ENCODE measurements at places on chromosomes 3 and 15. TPM values are rescaled to one million over a fixed set of nuclear protein-coding genes. Genes with fewer than 3 reads are reported as not detected.

- DNase-seq = no peak
These were observed 91.1 kb downstream of the USP13 start for GRCh38 chr3:179743913-179744312.

The SCAANT1 gene
- total RNA-seq = not detected

GRCh38 chr15:70140543-70141375 lies 43.0 kb upstream of the TLE3 start:
- DNase-seq = no peak

- no peak for DNase-seq
These were observed 10.3 kb downstream of the EID1 start for GRCh38 chr15:48888191-48888590.

The ADAMTS7 gene
- 32.1 TPM for total RNA-seq

- DNase-seq = no peak
These were observed 70.1 kb downstream of the HERC1 start for GRCh38 chr15:63763476-63764123.

The PAK6 gene
- 10.1 TPM for total RNA-seq

- no peak for DNase-seq
These were observed 9.7 kb upstream of the SHF start for GRCh38 chr15:45197512-45197911.

- no peak for DNase-seq
These were observed 60.8 kb downstream of the SNRK start for GRCh38 chr3:43346978-43347749.

The ACAN gene
- not detected for total RNA-seq

The MKRN2 gene
- total RNA-seq = 31.0 TPM

DNA sequence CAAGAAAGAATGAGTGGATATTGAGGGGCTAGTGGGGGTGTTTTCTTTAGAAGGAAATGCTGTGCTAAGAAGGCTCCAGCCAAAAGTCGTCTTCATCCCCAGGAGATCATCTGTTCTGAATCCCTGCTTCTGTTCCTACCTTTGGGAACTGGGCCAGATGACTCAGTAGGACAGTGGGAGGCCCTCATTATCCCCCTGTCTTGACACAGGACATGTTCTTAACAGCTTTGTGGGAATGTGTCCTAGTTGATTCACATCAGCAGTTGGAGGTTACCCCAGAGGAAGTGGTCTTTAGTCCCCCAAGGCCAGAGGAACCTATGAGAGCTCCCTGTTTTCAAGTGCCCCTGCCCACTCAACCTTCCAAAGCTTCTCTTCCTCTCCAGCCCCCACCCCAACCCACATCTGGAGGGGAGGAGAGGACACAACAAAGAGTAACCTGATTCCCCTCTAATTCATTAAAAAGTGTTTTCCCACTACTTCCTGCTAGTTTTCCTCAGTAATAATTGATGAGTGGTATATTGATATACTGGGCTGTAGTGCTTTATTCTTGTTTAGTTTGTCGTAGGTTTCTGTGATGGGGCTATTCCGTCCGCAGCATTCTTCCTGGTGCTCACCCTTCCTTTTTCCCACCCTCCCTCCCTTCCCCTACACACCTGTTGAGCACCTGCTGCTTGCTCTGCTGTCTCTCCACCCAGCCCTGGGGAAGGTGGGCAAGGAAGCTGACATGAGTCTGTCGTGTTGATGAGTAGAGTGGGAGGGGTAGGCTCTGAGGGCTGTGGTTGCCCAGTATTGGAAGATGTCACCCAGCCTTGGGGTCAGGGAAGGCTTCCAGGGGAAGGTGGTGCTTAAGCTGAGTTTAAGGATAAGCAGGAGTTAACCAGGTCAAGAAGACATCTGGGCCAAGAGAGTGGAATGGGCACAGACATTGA lies 9.3 kb downstream of the PXYLP1 start:
- DNase-seq = no peak

- peak; percentile 73 for DNase-seq
These were observed 2.8 kb downstream of the FURIN start for GRCh38 chr15:90871139-90871715.

DNA sequence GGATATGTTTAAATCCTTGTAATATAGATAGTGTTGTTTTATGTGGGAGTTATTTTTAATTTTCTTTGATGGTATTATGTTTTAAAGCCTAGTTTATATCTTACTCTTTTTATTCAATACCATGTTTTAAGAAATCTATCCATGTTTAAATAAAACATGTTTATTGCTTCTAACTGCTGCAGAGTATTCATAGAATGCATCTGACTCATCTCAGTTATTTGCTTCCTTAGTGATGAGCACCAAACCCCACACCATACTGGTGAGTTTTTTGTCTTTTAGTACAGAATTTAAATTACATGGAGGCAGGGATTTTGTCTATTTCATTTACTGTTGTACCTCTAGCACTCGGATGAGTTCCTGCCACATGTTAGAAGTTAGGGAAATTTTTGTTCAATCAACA lies 209.2 kb downstream of the NSUN3 start:
- no peak for DNase-seq

The TJP1 gene
- total RNA-seq = 111 TPM

DNA sequence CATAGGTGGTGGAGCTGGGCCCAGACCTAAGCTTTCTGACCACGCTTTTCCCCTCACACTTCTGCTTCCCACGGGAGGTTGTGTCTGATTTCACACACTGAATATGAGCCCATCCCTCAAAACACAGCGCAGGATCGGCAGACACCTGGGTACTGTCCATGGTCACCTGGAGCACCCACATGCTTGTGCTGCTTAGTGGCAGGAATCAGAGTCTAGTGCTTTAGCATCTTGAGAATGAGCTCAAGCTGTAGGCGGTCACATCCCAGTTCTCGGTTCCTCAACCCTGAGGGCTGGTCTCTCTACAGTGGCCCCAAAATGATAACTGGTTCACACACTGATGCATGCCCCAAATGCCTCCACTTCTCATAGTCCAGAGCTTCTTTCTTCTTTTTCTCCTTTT lies 111.0 kb downstream of the SEMA5B start:
- no peak for DNase-seq

- DNase-seq = no peak
These were observed 55.2 kb upstream of the GCNT3 start for GRCh38 chr15:59556380-59556779.

- no peak for DNase-seq
These were observed 13.0 kb downstream of the SV2B start for GRCh38 chr15:91113030-91113429.

The CCR3 gene
- total RNA-seq = not detected

DNA sequence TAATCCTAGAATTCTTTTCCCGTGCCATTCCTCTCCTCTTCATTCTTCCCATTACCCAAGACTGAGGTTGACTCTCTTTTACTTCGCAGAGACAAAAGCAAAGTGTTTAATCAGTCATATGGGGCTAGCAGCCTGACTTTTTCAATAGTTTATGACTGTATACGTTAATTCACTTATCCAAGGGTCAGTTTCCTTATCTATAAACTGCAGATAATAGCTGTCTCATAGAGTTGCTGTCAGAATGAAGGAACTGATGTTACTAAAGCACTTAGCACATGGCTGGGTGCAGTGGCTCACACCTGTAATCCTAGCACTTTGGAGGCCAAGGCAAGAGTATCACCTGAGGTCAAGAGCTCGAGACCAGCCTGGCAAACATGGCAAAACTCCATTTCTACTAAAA lies 43.5 kb upstream of the ULK4 start:
- no peak for DNase-seq

- DNase-seq = no peak
These were observed 67.1 kb upstream of the UBE2E2 start for GRCh38 chr3:23136054-23136453.

- no peak for DNase-seq
These were observed 17.2 kb upstream of the PLOD2 start for GRCh38 chr3:146178006-146178689.

GRCh38 chr3:146160964-146161662 lies at the start of gene PLOD2:
Gene PLOD2 (minus strand): TSS chr3:146161184. CDS start chr3:146160989, 195 bp downstream.
- peak; percentile 88 for DNase-seq

The TBCCD1 gene
- 5.3 TPM for total RNA-seq

DNA sequence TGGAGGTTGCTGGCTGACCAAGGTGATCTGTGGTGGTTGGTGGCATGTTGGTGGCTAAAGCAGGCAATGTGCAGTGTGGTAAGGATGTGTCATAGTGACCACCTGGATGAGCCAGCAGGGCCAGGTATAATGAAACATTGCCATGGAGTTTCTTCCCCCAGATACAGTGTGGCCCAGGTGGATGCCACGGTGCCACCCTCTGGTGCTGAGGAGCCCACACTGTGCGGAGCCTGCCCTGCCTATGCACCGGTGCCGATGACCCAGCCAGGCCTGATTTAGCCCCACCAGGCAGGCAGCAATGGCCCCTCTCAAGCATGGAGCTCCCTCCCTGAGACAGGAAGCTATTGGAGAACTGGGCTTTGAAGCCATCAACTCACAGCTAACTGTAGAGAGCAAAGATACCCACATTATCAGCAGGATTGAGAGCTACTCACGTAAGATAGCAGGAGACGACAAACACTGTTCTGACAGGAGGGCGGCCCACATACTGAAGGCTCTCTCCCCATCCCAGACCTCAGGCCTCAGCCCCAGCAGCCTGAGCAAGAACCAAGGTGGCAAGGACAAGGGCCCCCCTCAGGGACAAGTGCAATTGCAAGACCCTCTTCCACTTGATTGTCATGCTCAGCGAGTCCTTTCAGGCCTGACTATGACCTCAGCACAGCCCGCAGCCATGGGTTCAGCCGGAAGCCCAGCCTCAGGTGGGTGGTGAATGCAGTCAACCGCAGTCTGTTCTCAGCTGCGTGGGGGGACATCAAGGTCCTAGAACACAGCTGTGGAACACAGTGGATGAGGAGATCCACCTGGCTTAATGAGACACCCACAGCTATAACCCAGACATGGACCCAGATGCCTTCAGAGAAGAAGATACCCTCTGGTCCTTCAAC lies 82.8 kb upstream of the CDV3 start:
- no peak for DNase-seq

The TMEM207 gene
- total RNA-seq = not detected

The CCDC33 gene
- total RNA-seq = not detected

DNA sequence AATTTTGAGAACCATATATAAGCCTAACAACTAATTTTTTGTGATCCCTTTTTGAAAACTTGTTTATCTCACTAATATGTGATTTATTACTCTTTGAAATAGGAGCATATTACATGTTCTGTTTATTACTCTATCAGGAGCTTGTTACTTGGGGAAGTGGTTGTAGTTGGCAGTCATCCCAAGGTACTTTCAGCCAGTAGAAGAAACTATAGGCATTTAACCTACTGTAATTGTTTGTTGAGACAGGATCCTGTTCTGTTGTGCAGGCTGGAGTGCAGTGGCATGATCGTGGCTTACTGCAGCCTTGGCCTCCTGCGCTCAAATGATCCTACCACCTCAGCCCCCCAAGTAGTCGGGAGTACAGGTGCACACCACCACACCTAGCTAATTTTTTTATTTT lies 195.6 kb downstream of the TCF12 start:
- no peak for DNase-seq

The KBTBD13 gene
- total RNA-seq = 8.4 TPM

The NR1D2 gene
- 44.5 TPM for total RNA-seq

The LRRC31 gene
- total RNA-seq = not detected

DNA sequence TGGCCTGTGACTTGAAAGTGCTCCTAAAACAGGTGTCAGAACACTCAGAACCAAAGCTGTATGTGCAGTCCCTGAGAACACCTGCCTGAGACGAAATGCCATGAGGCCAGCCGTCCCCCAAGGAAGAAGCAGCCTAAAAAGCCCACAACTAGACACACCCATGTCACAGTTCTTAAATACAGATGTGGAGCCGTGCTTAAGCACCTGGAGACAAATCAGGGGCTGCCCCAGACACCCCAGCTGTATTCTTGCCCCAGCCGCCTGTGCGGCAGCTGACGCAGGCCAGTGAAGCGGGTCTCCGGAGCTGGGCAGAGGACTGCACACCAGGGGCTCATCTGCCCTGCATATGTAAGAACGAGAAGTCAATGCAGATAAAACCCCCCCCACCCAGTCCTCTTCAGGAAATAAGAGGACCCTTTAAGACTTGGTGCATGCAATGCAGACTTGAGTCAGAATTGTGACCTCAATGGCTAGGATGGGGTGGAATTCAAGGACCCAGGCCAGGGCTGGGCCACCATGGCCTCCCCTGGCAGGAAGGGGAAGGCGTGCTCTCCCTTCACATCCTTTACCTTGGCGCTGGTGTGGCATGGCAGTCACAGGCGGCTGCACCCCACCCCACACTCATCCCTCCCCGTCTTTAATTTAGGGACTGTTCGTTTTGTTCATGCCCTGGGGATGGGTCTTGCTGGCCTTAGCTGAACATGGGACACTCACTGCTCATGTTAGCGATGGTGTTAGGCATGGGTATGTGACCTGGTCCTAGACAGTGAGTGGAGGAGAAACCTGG lies 27.7 kb upstream of the PLXNA1 start:
- DNase-seq = no peak

The TLR9 gene
- total RNA-seq = 0.38 TPM

DNA sequence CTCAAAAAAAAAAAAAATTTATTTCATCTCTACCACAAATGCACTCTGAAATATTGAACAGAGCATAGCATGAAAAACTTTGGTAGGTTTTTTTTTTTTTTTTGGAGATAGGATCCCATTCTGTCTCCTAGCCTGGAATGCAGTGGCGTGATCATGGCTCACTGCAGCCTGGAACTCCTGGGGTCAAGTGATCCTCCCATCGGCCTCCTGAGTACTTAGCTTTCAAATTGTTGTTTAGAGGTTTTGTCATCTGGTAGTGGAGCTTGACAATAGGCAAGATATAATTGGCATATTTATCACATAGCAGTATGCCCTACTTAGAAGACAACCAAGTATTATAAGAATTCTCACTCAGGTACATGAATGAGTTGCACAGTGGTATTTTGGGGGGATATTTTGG lies 234.2 kb upstream of the ST8SIA2 start:
- no peak for DNase-seq

The DNAH12 gene
- total RNA-seq = not detected

The PP2D1 gene
- total RNA-seq = not detected

GRCh38 chr15:29765898-29766527 lies 56.3 kb downstream of the TJP1 start:
- DNase-seq = peak; percentile 64

- no peak for DNase-seq
These were observed 188.1 kb upstream of the CHRM5 start for GRCh38 chr15:33780011-33780768.

The GPR171 gene
- 0.24 TPM for total RNA-seq

DNA sequence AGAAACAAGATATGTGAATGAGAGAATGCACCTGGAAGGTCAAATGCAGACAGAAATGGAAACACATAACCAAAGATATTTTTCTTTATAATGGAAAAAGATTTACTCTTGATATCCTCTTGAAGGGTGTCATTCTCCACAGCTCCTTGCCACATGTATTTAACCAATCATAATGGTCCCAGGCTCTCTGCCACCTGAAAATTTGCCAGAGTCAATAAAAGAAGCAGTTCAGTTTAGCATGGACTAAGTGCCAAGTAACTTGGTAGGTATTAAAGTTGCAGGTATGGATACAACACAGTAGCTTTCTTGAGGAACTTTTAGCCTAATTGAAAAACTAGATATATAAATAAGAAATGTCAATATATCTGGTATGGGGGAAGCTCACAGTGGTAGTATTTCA lies 33.5 kb downstream of the TUSC7 start:
- no peak for DNase-seq

The SMCO1 gene
- total RNA-seq = 78.6 TPM

GRCh38 chr15:69610277-69610676 lies 157.7 kb downstream of the RPLP1 start:
- no peak for DNase-seq
